ENCODE measurements at places on chromosomes 1 and 21.

DNA sequence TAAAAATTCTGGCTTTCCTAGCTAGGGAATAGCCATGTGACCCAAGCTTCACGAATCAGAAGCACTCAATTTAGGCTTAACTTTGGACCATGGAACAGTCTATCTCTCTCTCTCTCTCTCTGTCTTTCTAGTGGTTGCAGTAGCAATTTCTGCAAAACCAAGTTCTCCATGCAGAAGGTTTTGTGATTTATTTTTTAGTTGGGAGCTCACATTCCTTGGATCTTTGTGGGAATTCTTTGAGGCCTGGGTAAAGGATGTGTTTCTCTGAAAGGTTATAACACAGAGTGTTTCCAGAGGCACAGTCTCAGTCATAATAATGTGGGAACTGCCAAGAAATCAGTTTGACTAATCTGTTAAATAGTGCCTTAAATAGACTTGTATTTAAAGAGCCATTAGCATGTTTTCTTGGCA lies 112.3 kb upstream of the COL11A1 start:
- H3K4me1 ChIP-seq = no peaks in the 10 kb centered on the region
- no peaks in the 10 kb centered on the region for H3K36me3 ChIP-seq
- H3K27me3 ChIP-seq = peaks cover 2% of the 10 kb centered on the region
- H3K27ac ChIP-seq = no peak overlapping the region
- DNase-seq = no peak

DNA sequence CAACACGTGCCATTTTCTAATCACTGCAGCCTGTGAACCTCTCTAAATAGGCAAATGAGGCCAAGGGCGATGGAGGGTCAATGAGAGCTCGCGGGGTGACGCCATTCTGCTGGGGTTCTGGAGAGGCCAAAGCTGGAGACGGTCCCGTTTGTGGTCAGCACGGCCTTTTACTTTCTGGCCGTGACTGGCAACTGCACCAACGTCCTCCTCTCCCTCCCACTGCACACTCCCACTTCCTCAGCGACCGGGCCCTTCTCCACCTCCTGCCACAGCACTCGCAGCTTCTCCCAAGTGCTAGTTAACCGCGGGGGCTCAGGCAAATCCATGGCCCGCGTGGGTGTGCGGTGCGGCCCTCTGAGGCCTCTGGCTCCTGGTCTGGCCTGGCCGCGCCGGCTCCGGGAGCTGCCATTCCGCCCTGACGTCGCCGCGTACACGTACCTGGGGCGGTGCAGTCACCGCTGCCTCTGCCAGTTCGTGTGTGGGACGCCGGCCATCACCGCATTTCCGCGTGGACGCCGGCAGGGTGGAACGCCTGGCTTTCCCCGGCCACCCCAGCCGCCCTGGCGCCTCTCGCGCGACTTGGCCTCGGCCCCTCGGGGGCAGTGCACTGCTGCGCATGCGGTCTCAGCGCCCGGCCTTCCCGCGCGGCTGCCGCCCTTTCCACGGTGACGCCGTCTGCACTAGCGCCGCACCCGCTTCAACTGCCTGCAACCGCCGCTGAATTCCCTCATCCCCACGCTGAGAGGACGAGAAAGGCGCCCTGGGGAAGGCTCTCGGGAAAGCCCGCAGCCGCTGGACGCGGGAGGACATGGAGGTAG lies 18.2 kb downstream of the OR2C3 start:
- H3K36me3 ChIP-seq = no peaks in the 10 kb centered on the region
- no peaks in the 10 kb centered on the region for H3K27me3 ChIP-seq
- H3K4me3 ChIP-seq = no peak overlapping the region

DNA sequence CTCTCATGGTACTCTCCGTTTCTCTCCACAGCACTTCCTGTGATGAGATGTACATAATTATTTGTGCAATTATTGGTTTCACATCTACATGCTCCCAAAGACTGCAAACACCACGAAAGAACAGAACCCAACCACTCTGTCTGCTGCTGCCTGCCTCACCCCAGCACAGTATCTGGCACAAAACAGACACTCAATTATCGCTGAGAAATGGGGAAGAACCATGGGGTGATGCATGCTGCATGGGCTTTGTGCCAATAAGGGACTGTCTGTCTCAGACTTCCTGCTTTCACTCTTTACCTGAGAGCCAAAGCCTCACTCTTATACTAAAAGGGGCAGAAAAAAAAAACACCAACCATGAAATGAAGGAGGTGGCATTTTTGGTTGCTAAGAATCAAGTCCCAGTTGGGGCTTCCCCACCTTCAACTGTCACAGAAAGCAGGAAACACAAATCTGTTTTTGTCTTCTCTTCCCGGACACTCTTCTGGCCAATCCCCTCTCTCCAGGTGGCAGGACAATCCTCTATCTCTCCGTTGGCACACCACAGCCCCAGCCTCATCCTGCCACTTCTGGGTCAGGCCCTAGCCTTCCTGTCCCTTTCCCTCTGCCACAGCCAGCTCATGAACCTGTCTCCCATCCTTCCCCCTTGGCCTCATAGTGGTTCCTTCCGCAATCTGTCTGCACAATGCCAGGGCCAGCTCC lies 82.0 kb downstream of the TGFBR3 start:
- H3K4me1 ChIP-seq = peaks cover 43% of the 10 kb centered on the region
- no peak overlapping the region for H3K4me3 ChIP-seq
- H3K27me3 ChIP-seq = peaks cover 8% of the 10 kb centered on the region

DNA sequence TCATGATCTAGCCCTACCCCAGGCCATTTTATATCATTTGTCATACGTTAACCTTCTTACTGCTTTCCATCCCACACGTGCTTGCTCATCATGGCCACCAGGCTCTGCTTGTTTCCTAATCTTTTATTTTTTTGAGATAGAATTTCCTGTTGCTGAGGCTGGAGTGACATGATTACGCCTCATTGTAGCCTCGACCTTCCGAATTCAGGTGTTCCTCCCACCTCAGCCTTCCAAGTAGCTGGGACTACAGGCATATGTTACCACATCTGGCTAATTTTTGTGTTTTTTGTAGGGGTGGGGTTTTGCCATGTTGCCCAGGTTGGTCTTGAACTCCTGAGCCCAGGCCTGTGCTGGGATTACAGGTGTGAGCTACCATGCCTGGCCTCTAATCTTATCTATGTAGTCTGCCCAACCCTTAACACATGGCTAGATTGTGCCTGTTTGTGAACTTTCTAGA lies 3.3 kb downstream of the UAP1 start:
- no peak overlapping the region for H3K27ac ChIP-seq
- DNase-seq = no peak
- H3K4me1 ChIP-seq = peaks cover 34% of the 10 kb centered on the region
- peaks cover 6% of the 10 kb centered on the region for H3K36me3 ChIP-seq
- peaks cover 10% of the 10 kb centered on the region for H3K27me3 ChIP-seq

Data from endothelial cell (in vitro differentiated cells).